ENCODE measurements at places on chromosomes 6 and 20.
A peak's percentile ranks its signal among the peaks of the same experiment; 100 is the strongest.

DNA sequence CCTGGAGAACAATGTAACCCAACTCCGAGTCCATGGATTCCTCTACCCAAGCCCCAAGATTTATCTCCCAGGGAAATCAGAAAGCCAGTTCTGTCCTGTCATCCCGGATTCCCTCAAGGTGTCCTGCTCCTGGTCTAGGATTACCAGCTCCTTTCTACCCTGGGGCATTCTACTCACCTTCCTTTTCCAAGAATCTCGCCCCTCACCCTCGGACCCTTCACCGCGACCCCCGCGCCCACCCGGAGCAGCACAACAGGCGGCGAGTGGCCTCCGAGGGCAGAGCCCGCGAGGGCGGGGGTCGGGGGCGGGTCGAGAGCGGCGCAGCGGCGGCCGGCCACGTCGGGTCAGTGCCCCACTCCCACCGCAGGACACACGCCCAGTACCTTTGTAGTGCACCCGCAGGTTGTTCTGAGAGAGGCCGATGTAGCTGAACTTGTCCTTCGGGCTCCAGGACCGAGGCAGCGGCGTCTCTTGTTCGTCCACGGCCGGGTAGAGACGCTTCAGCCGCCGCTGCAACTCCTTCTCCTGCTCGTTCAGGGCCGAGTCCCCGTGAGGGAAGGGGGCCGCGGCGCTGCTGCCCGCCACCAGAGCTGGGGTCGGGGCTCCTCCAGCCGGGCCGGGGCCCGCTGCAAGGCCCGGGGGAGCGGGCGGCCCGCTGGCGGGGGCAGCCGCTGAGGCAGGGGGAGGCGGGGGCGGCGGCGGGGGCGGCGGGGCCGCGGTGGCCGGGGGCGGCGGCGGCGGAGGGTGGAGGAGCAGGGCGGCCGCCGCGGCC is 897 bp downstream of the RANBP9 start:
- peak; percentile 27 for DNase-seq

DNA sequence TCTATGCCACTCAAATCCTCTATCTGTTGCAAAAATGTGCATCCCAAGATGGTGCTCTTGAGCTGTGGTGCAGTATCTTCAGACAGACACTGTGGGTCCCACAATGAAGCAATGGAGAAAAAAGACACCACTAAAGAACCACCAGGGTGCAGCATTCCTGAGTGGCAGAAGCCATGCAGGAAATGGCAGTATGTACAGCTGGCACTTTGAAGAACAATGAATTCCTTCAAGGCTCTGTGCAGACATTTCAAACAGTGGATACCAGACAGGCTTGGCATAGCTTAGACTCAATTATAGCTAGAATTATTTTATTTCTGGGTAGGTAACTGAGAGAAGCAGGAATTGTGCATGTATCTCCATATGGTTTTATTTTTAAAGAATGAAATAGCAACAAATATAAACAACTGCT is 24.0 kb upstream of the HDAC2 start:
- peak; percentile 81 for DNase-seq

DNA sequence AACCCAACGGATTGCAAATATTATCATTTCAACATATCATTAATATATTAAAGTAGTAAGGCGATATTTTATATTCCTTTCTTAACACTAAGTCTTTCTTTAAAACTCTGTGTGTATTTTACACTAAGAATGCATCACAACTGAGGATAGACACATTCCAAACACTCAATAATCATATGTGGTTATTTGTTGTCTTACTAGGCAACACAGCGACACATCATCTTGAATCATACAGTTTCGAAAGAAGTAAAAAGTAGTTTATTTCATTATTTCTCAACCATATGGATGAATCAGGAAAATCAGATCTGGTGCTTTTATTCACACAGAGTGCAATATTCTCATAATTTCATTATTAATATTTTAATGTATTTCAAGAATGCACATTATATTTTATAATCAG is 662.4 kb downstream of the EPHA7 start:
- DNase-seq, result no peak

GRCh38 chr6:145948328-145948727 is 15.8 kb downstream of the SHPRH start:
- no peak for DNase-seq

DNA sequence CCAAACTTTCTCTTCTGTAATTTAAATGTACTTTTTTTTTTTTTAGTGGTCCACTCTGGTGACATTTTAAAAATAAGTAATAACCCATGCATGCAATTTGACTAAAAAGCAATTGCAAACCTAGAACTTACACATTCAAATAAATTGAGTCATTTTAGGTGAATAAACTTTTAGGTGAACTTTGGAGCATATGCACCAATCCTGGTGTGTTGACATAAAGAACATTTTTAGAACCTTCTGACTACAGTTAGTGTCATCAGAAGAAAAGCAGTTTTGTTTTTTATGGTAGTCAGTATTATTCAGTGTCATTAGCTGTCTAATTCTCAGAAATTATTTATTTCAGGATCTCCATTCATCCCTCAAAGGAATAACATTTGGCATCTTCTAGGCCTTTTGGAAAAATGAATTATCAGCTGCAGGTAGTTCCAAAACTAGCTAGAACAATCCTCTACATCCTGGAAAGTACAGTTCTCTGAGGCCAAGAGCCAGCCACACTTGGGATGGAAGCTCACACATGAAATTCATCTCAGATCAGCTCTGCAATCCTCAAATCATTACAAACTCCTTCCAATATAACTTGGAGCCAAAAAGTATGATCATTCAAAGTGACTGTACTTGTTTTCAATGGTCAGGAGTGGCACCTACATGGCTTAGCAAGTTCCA is 38.5 kb upstream of the SIM1 start:
- no peak for DNase-seq

DNA sequence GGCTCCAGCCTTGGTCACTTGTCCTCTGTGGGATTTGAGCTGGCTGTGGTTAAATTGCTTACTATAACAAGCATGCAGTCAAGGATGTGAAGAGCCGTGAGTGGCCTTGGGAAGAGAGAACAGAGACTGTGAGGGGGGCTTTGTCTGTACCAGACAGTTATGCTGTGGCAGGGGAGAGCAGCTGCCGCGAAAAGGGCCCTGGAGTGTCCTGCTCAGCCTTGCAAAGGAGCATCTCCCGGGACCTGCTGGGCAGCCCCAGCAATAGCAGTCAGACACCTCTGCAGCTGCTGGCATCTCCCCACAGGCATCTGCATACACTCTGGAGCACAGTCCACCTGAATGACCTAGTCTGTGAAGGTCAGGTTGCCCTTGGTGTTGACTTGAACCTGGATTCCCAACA is 6.3 kb downstream of the EBF4 start:
- no peak for DNase-seq

DNA sequence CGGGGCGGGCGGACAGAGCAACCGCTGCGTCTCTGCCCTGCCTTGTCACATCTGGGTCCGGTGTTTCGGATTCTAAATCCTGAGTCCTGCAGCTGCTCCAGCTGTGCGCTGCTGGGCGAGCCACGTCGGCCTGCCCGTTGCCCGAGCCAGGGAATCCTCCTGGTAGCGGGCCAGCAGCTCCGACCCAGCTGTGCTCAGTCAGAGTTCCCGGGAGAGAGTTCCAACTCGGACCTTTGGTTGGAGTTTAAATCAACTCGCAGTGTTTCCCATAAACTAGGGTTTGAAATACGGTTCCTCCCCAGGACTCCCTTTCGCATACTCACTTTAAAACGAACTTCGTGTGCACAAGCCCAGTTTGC is 315 bp upstream of the PDE10A start:
- no peak for DNase-seq

- DNase-seq, result peak; percentile 40
Measured at GRCh38 chr6:4210629-4211419, 75.4 kb upstream of the ECI2 start.

GRCh38 chr20:34069341-34070078 is 42.5 kb downstream of the EIF2S2 start:
- peak; percentile 91 for DNase-seq

- DNase-seq, result no peak
Measured at GRCh38 chr20:36885356-36885755, 9.4 kb downstream of the TLDC2 start.

DNA sequence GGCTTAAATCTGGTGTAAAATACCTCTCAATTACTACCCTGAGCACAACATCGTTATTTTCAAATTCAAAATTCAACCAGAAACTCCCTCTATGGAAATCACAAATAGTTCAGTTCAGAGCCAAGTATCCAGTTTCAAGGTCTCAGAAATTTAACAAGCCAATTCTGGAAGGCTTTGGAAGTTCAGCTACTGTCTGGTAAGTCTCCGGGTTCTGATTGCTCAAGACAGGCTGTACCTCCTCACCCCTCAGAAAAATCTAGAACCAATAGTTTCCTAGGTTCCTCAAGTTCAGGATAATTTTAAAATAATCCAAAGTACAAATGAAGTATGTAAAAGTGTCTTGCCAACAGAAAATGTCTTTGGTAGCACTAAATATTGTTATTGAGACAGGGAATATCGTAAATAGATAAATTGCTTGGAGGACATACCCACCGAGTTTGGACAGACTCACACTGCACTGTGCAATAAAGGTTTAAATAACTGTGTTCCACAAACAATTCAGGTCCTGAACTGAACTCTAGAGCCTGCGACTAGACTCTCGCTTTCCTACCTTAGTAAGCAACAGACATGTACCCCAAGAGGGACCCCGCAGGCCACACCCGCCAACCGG is 729 bp downstream of the ATG5 start:
- no peak for DNase-seq

DNA sequence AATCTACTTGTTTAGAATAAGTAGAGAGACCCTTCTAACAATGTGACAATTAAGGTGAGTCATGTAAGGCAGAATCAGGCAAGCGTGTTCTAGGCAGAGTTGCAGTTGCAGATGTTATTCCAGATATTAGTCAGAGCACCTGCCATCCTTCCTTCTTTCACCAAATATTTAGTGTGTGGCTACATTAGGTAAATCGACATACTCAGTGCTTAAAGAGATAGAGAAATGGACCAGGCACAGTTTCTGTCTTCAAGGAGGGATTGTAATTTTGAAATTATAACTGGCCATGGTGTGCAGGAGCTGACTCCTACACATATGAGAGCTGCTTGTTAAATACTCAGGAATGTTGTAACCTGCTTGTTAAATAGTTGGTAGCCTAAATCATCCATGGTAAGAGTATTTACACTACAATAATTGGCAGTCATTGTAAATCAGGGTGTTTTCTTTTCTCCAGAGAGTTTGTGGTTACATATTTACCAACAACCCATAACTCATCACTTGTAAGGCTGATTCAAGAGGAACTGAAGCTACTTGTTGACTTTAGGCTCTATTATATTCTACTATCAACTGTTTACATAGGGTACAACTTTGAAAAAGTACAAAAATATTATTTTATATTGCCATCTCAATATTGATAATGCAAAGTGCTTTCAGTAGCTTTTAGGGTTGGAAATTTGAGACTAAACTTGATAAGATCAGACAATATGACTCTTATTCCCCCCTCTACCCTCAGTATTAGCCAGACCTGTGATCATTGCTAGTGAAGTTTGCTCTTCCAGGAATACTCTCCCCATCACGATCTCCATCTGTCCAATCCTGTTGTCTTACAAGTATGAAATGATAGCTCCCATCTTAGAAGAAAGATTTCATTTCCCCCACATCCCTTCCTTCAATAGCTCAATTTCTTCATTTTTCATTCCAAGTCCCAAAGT is 607.1 kb downstream of the COL12A1 start:
- no peak for DNase-seq

DNA sequence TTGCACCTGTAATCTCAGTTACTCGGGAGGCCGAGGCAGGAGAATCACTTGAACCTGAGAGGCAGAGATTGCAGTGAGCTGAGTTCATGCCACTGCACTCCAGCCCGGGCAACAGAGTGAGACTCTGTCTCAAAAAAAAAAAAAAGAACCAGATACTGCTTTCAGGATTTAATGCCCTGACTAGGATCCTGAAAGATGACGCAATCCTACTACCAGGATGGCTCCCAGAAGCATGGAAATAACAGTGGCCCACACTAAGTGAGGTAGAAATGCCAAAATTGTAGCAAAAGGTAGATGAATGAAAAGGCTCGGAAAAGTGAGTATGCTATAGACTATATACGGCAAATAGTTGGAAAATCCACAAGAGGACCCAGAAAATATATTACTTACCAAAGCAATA is 23.8 kb upstream of the KHDC1 start:
- no peak for DNase-seq

DNA sequence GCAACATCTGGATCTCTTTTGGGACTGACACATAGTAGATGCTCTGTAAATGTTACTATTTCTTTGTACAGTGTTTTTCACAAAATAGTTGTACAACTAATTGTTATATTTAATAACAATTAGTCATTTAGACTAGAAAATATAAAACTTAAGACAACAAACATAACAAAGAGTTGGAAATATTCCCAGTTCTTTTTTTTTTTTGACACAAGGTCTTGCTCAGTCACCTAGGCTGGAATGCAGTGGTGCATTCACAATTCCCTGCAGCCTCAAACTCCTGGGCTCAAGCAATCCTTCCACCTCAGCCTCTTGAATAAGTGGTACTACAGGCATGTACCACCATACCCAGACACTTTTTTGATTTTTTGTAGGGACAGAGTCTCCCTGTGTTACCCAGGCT is 105.8 kb downstream of the UTRN start:
- no peak for DNase-seq

DNA sequence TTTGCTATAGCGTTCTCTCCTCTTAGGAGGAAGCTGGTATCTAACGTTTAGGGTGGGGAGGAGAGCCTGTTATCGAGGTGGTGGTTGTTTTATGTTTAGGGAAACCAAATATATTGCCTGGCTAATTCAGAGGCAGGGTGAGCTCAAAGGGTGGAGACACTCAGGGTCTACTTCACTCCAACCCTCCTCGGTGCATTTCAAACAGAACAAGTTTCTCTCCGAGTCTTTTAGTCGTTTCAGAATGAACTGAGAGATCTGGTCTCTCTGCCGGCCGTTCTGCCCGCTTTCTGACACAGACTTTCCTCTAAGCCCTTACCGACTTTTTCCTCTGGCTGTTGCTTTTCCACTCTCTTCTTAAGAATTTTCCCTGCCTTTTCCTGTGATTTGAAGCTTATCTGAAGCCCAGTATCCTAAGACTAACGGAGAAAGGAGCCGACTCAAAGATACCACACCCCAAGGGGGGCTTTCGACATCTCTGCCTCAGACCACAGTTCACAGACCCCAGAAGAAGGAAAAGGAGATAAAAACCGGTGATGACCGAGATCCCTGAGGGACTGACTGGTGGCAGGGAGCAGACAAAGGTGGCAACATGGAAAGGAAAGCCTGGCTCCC is 865 bp downstream of the STK38 start:
- DNase-seq, result no peak

- no peak for DNase-seq
Measured at GRCh38 chr6:39879535-39879934, 54.7 kb downstream of the MOCS1 start.

DNA sequence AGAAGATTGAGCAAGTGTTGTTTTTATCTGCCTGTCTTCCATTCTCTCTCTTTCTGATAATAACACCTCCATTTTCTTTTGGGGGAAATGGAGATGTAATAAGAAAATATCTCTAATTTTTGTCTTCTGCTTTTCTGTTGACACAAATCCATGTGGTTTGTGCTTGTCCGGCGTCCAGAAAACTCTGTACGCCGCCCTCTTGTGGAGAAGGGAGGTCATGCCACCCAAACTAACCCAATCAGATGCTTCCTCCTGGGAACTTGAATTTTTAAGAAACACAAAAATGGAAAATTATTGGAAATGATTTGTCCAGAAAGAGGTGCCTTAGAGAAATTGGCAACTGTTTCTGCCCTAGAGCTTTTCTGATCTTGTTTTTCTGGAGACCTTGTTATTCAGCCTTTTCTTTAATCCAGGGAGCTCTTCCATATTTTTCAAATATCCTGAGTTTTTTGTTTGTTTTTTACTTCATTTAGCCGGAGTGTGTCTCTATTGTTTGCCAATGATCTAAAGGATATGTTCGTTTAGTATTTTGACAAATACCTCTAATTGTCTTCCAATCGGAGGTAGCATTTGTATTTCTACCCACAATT is 17.8 kb upstream of the FNDC1 start:
- DNase-seq, result peak; percentile 59

All from posterior cingulate gyrus (tissue), 11 donors.